CD4-positive, alpha-beta memory T cell (primary cell): ENCODE measurements at places on chromosomes 1 and 21. TPM values are rescaled to one million over a fixed set of nuclear protein-coding genes. Genes with fewer than 3 reads are reported as not detected.

GRCh38 chr1:70284366-70284765 is 63.2 kb downstream of the SRSF11 start:
- no peak for DNase-seq

GUCA2A gene
- total RNA-seq = not detected

GRCh38 chr1:155882235-155882634 is 22.9 kb downstream of the SYT11 start:
- no peak for DNase-seq

LCE6A gene
- not detected for total RNA-seq

- no peak for DNase-seq
These were observed 116.2 kb downstream of the HMCN1 start for GRCh38 chr1:185850366-185850765.

DNA sequence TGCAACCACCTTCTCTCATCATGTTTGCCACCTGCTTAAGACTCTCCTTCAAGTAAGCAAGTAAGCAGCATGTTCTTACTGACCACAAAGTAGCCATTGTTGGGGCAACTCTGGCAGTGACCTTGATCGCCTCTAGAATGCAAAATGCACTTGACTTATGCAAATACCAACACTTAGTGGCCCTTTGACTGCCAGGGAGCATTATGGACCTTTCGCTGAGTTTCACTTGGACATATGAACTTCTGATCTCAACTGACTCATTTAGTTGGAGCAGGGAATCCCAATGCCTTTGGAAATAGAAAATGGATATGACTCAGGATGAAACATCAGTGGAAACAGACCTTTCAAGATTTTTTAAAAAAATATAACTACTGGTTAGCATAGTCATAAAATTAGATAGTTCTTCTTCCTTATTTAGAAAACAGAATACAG is 6.1 kb upstream of the PLA2G5 start:
- DNase-seq = no peak
